ENCODE measurements at places on chromosomes 11 and 22.

- H3K36me3 ChIP-seq = no peaks in the 10 kb centered on the region
- no peak for DNase-seq
- H3K4me1 ChIP-seq = no peaks in the 10 kb centered on the region
- H3K27me3 ChIP-seq = peaks cover 43% of the 10 kb centered on the region
Measured at GRCh38 chr11:129434641-129435498, 59.2 kb downstream of the BARX2 start.

- no peaks in the 10 kb centered on the region for H3K27me3 ChIP-seq
- peaks cover 15% of the 10 kb centered on the region for H3K36me3 ChIP-seq
- peaks cover 13% of the 10 kb centered on the region for H3K4me1 ChIP-seq
Measured at GRCh38 chr11:4118107-4118506, 23.5 kb downstream of the RRM1 start.

GRCh38 chr11:128741916-128742315 is 48.0 kb downstream of the FLI1 start:
- DNase-seq = no peak
- peak overlapping the region; percentile 34 for H3K27ac ChIP-seq
- no peak overlapping the region for H3K4me3 ChIP-seq
- peaks cover 66% of the 10 kb centered on the region for H3K4me1 ChIP-seq

- H3K36me3 ChIP-seq = peaks cover 2% of the 10 kb centered on the region
- H3K27me3 ChIP-seq = no peaks in the 10 kb centered on the region
- H3K4me3 ChIP-seq = no peak overlapping the region
- no peak overlapping the region for H3K27ac ChIP-seq
Measured at GRCh38 chr11:87239001-87239400, 201.3 kb downstream of the TMEM135 start.

DNA sequence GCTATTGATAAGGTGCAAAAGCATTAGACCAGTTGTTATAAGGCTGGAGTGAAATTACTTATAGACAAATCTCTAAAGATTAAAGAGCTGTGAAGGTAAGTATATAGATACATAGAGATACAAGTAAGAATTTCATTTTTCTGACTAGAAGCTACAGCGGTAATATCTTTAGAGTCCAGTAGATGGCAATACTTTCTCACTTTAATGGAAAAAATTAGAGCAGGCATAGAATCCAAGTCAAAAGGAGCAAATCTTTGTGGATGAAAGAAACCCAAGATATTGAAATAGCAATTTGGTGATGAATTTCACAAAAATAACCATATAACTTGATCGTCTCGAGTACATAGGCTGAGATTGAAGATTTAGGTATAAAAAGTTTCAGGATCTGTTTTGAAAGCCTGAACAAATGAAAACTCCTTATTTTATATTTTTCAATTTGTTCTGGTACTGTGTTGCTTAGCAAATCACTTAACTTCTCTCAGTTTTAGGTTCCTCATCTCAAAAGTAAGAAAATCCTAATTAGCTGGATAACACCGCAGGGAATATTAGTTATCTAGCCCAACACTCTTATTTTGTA is 81.9 kb downstream of the UVRAG start:
- no peak overlapping the region for H3K27ac ChIP-seq
- peaks cover 13% of the 10 kb centered on the region for H3K4me1 ChIP-seq
- no peaks in the 10 kb centered on the region for H3K36me3 ChIP-seq
- DNase-seq = no peak
- no peak overlapping the region for H3K4me3 ChIP-seq
- H3K27me3 ChIP-seq = no peaks in the 10 kb centered on the region

DNA sequence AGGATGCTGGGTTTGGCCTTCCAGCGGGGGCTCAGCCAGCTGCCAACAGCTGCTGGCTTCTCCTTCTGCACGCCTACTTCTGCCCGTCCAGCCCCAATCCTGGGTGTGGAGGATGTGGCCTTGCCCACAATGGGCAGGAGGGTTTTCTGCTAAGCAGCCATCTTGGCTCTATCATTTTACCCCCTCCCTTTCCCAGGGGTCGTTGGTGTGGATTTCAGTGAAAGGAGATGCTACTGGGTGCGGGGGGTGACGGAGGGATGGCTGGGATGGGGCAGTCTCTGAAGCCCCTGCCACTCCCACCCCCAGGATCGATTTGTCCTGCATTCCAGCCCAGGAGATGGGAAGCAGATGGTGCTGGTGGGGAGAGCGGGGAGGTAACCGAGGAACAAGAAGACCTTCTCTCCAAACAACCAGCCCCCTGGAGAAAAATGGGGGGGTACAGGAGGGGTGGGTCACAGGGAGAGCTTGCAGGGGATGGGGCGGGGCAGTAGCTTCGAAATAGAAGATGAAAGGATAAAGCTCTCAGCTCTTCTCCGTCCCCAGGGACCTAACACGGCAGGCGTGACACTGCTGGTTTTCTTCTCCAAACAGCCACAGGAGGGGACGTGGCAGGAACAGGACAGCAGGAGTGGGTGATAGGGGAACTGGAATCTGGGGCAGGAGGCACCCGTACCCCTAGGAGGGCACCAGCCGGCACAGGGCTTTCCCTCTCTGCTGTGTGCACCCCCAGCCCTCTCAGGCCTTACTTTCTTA is 68.9 kb downstream of the NECTIN1 start:
- DNase-seq = no peak
- no peaks in the 10 kb centered on the region for H3K4me1 ChIP-seq
- no peaks in the 10 kb centered on the region for H3K27me3 ChIP-seq
- no peak overlapping the region for H3K27ac ChIP-seq
- H3K4me3 ChIP-seq = no peak overlapping the region

GRCh38 chr11:42023267-42023666 is 563.8 kb upstream of the LRRC4C start:
- H3K36me3 ChIP-seq = no peaks in the 10 kb centered on the region
- no peak for DNase-seq
- H3K4me1 ChIP-seq = no peaks in the 10 kb centered on the region
- H3K27me3 ChIP-seq = no peaks in the 10 kb centered on the region

- no peak for DNase-seq
- H3K27me3 ChIP-seq = no peaks in the 10 kb centered on the region
- H3K4me1 ChIP-seq = peaks cover 83% of the 10 kb centered on the region
- H3K4me3 ChIP-seq = peak overlapping the region; percentile 89
- H3K27ac ChIP-seq = peak overlapping the region; percentile 98
- peaks cover 26% of the 10 kb centered on the region for H3K36me3 ChIP-seq
Measured at GRCh38 chr11:66641834-66642233, 3.3 kb downstream of the RBM4 start.

DNA sequence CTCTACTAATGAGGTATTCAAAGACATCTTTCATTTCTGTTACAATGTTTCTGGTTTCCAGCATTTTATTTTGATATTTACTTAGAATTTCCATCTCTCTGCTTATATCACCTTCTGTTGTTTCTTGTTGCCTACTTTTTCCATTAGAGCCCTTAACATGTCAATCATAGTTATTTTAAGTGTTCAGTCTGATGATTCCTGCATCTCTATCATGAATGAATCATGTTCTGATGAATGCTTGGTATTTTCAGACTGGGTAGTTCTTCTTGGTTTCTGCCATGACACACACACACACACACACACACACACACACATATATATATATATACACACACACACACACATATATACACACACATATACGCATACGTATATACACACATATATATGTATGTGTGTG is 486.4 kb upstream of the ISX start:
- no peaks in the 10 kb centered on the region for H3K27me3 ChIP-seq
- H3K36me3 ChIP-seq = no peaks in the 10 kb centered on the region
- H3K27ac ChIP-seq = no peak overlapping the region
- H3K4me3 ChIP-seq = no peak overlapping the region

Measured in T-helper 17 cell (primary cell).